ENCODE measurements at places on chromosomes 12 and 14.

DNA sequence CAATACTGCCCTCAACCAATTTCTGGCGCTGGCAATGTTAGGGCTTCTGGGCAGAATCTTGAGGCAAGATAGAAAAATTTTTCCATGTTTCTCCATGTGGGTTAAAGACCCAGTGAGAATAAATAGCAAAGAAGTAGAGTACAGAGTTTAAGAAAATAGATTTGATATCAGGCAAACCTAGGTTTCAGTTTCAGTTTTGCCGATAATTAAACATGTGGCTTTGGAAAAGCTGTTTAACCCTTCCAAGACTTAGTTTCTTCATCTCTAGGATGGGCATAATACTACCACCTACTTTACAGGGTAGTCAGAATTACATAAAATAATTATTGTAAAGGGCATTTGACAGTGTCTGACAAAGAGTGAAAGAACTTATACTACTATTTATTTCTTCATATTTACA, 360.4 kb downstream of the PCNX1 start:
- no peak for DNase-seq

DNA sequence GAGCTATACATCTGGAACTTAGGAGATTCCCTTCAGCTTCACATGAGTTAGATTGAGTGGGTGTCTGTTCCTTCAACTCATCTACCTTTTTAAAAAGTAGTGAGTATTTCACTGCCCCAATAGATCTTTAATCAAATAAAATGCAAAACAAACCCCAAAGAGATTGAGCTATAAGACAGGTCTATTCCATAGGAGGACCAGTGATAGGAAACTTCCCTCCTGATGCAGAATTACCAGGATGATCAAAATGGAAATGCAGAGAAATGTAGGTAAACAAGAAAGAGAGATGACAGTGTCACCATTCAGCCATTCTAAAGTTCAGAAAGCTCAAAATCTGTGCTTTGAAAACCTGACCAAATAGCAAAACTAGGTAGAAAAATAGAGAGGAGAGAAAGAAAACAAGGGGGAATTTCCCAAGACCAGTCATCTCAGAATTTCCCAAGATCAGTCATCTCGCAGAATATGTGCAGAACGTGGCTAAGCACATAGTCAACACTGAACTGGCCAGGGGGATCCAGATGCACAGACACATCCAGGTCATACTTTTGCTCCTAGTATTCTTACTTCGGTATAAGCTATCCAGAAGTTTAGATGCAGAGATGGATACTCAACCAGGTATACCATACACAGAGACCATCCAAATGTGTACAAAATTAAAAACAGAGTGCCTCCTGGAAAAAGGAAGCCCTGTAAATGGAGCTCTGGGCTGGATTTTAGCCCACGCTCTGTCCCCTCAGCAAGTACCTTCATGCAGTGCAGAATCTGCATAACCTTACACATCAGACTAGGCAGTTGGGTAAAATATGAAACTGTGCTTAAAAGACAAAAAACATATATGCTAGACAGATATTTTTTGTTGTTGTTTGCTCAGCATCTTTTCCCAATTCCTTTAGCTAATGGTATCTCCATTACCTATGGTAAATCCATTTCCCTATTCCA, 27.4 kb downstream of the SLC41A2 start:
- no peak for DNase-seq

DNA sequence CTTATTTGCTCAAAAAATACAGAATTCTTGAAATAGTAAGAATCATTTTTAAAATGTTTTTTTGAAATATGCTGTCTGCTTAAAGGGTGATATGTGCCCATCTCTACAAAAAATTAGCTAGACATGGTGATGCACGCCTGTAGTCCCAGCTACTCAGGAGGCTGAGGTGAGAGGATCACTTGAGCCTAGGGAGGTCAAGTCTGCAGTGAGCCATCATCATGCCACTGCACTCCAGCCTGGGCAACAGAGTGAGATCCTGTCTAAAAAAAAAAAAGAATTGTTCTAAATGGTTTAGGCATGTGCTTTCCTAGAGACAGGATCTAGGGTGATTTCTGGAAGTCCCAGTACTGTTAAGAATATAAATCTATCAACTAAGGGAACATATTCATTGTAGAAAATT, 75.6 kb upstream of the HECTD1 start:
- DNase-seq = no peak

- DNase-seq = no peak
Observed at GRCh38 chr14:103161054-103161397, 37.8 kb downstream of the TNFAIP2 start.

DNA sequence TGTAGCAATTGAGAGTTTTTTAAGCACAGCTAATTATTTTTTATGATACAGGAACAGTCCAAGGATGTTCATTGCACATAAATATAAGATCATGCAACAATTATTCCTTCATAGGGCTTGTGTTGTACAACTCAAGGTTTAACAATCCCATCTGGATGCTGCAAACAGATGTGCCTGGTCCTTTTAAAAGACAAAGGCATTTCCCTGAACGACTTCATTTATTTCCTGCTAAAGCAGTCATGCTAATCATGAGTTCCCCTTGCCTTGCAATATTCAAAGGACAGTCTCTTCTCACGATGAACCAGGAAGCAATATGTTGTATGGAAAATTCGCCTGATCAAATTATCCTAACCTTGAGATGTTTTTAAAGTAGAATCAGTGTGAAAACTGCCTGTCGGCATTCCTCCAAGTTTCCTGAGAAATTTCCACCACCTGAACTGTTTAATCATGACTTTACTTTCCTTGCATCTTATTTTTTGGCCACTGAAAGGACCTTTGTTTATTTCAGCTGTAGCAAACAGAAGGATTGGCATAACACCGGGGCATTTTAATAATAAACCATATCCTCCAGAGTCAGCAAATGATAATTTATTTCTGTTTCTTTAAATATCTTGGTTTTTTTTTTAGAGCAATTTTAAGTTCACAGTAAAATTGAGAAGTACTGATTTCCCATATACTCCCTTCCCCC, 33.9 kb upstream of the TSPAN8 start:
- no peak for DNase-seq

DNA sequence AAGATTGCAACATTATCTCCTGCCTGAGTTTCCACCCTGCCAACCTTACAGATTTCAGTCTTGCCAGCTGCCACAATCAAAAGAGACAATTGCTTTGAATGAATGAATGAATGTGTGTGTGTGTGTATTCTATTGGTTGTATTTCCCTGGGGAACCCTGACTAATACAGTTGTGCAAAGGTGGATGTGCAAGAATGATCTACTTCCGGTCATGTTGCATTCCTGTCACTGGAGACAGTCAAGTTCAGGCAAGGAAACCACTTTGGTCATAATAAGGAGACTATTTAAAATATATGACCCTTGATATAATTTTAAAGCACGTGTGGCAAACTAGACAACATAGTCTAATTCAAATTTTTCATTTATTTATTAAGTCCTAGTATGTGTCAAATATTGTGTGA, 13.1 kb downstream of the RERG start:
- DNase-seq = no peak

GRCh38 chr14:65492266-65492665, 79.7 kb downstream of the FUT8 start:
- DNase-seq = no peak

DNA sequence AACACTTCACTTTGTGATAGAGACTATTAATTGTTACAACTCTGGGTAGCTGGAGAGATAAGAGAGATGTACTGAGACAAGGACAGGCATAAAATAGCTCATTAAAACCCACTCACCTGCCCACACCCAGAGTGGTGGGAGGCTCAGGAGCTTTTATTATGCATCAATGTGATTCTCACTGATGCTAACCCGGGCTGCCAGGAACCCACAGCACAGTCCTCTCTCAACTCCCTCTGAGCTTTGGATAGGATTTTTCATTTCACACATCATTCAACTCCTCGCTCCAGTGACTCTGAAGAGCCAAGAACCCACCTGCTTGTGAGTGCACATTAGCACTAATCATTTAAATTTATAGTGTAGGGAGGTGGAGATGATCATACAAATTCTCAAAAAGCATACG, 827.9 kb downstream of the FLRT2 start:
- DNase-seq = no peak

DNA sequence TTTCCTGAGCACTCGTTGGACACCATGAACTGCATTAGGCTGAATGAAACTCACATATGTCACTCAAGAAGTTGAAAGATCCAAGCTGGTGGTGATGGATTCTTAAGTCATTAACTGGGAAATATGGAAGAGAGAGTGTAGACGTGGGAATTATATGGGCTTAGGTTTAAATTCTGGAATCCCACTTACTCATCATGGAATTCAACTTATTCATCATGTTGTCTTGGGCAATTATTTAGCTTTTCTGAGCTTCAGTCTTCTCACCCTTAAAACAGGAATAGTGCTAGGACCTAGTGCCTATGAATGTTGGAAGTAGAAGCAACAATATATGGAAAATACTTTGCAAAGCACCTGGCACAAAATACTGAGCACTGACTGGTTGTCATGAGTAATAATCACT, 292.4 kb upstream of the TBX3 start:
- no peak for DNase-seq

DNA sequence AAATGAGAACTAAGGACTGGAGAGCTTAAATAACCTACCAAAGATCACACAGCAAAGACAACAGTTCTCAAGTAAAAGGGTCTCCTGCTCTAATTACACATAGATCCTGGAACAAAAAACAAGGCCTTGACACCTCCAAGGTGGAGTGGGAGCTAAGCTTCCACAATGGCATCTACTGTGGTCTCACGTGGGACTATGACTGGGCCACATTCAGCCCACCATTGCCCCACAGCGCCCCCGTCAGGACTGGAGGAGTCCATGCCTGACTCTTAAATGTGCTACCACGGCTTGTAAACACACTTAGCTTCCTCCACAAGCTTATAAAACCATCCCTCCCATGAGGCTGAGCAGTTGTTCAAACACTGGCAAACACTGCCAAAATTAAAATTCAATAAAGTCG, 88.5 kb downstream of the GCH1 start:
- DNase-seq = no peak

GRCh38 chr12:24393071-24393470, 443.6 kb upstream of the SOX5 start:
- no peak for DNase-seq

GRCh38 chr12:26768611-26769603, 64.1 kb downstream of the ITPR2 start:
- DNase-seq = no peak

GRCh38 chr14:105168496-105168978, at the start of gene JAG2:
Gene JAG2 (minus strand): TSS chr14:105168776. CDS start chr14:105168420, 356 bp downstream.
- DNase-seq = peak; percentile 67

DNA sequence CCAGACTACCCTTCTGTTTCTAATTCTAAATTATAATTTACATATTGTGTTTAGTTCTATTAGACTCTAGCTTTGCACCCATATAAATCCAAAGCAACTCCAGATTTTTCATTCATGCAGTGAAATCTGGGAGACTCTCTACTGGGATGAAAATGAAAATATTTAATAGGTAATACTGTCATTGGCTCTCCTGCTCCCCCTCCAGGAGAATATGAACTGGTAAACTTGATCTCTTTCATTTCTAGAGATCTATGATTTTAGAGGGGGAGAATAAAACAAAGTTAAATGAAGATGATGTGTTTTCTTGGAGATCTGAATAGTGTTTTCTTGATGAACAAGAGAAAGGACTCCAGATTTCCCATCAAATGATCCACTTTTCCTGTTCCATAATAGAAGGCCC, 104.3 kb upstream of the TMCC3 start:
- no peak for DNase-seq

DNA sequence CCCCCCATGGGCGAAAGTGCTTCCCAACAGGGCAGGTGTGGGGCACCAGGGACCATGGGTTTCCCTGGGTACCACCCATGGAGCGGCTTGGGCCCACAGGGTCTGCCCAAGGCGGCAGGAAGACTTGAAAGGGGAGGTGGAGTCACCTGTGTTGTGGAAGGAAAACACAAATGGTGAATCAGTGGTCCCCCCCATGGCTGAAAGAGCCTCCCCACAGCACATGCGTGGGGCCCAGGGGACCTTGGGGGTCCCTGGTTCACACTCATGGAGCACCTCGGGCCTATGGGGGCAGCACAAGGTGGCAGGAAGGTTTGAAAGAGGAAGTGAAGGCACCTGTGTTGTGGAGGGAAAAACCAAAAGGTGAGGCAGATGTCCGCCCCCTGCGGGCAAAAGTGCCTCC, 581.9 kb downstream of the ALG10 start:
- no peak for DNase-seq

GRCh38 chr14:68627868-68628604, 164.8 kb downstream of the ZFP36L1 start:
- DNase-seq = peak; percentile 77

GRCh38 chr12:97309921-97310320, 152.7 kb upstream of the RMST start:
- DNase-seq = no peak

GRCh38 chr12:67595365-67595764, 53.2 kb upstream of the DYRK2 start:
- DNase-seq = no peak

DNA sequence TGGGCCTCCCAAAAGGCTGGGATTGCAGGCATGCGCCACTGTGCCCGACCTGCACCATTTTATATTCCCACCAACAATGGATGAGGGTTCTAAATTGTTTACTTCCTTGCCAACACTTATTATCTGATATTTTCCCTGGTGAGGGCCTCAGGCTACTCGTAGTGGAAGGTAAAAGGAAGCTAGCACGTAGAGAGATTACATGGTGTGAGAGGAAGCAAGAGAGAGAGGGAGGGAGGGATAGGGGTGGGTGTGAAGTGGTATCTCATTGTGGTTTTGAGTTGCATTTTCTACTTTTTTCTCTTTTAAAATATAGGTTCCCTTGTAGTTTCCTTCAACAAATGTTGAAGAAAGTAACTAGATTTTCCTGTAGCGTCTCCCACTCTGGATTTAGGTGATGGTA, 30.9 kb downstream of the MYO1H start:
- DNase-seq = no peak

GRCh38 chr14:103899316-103899715, 28.9 kb upstream of the TDRD9 start:
- DNase-seq = no peak

- DNase-seq = no peak
Observed at GRCh38 chr14:73771848-73772638, 57.9 kb upstream of the PNMA1 start.

GRCh38 chr14:65312859-65313258, 99.7 kb upstream of the FUT8 start:
- DNase-seq = no peak

DNA sequence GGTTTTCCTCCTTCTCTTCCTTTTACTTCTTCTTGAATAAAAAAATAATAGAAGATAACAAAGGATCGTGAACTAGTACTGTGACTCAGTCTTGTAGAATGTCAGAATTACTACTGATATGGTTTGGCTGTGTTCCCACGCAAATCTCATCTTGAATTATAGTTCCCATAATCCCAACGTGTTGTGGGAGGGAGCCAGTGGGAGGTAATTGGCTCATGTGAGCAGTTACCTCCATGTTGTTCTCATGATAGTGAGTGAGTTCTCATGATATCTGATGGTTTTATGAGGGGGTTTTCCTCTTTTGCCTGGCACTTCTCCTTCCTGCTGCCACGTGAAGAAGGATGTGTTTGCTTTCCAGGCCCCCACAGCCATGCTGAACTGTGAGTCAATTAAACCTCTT, 549.6 kb downstream of the DIO2 start:
- no peak for DNase-seq

Data from dorsolateral prefrontal cortex (tissue), 122 donors.